Nephron progenitor cell (in vitro differentiated cells): ENCODE measurements at places on chromosomes 7 and 10.

DNA sequence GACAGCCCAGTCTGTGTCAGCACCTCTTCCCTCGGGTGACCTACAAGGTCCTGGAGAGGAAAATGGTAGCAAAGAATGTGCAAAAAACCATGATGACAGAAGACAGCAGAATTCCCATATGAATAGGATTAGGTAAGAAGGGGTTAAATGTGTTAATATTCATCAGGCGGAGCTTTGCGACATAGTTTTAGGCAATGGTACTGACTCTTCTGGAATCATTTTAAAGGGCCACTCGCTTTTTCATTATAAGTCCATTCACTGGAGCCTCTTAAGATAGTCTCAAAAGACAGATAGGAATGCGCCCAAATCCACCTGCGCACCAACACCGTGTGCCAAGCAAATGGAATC, 38.2 kb downstream of the DLG5 start:
- no peak for DNase-seq

DNA sequence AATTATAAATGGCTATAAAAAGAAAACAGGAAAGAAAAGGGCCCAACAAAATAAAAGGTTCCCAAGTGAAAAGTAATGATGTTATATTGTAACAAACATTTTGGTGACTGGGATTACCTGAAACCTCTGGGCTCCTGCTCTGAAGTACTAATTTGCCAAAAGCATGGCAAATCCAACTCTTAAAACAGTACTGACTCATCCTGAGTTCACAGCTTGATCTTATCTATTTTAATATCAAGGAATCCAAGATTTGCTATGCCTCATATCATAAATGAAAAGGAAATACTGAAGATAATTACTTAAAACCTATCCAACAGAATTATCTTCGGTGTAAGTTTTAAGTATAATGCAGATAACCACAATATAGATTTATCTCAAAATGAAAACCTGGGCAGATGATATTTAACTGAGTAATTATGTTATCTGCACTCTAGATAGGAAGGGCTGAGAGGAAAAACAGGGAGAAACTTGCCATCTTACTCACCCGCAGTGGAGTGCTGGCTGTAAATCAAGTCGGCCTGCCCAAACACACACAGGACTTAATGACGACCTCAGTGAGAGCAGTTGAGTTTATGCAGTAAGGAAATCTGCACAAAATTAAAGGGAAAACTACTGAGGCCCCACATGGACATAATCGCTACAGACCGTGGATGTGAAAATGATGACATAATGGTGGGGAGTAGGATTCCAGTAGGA, 48.4 kb downstream of the MPP7 start:
- DNase-seq: peak; percentile 8

DNA sequence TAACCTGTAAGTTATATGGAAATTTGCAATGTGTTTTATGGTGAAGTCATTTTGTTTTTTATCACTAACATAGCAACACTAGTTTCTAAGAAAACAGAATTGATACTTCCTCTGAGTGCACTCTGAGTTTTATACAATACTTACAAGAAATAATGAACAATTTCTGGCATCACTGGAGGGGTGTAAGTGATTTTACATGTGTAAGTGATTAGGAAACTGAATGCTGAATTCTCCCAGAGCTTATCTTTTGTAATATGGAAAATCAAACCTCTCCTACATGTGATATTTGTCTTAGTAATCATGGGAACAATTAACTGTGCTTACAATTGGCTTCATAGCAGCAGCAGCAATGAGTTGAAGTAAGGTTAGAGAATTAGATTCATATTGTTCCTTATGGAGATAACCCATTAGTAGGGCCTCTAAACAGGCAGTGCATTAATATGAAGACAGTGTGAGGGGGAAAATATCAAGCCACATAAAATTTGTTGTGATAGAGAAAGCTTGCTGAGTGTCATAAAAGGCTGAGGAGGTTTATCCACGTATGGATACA, 37.4 kb downstream of the SEMA3C start:
- DNase-seq: no peak

DNA sequence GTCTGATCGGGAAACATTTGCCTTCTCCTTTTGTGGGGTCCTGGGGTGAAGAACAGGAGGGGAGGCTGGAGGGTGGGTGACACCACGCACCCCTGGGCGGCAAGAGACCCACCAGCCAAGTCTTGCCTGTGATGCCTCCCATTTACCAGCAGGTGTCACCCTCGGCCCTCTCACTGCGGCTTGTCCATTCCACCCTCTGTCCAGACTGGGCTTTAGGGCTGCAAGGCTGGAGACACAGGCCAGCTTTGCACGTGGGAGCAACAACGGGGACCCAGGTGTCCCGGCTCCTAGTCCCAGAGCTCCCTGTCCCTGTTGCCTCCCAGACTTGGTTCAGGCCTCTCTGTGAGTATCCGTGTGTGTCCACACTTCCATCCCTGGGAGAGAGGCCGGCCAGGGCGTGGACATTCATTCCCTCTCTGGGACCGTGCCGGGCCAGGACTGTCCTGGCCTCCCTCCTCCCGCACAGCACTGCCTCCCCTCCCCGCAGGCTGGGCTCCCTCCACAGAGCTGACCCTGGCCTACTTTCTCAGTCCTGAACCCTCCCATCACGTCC, 36.2 kb upstream of the GTF2IRD1 start:
- DNase-seq: peak; percentile 78

GRCh38 chr10:43120929-43121314, 17.3 kb upstream of the CSGALNACT2 start:
- no peak for DNase-seq

GRCh38 chr10:21814866-21815265, 188.7 kb downstream of the DNAJC1 start:
- no peak for DNase-seq

- no peak for DNase-seq
Observed at GRCh38 chr7:141276031-141276430, 202.2 kb downstream of the TMEM178B start.
